ENCODE measurements at places on chromosomes 16 and 17.

DNA sequence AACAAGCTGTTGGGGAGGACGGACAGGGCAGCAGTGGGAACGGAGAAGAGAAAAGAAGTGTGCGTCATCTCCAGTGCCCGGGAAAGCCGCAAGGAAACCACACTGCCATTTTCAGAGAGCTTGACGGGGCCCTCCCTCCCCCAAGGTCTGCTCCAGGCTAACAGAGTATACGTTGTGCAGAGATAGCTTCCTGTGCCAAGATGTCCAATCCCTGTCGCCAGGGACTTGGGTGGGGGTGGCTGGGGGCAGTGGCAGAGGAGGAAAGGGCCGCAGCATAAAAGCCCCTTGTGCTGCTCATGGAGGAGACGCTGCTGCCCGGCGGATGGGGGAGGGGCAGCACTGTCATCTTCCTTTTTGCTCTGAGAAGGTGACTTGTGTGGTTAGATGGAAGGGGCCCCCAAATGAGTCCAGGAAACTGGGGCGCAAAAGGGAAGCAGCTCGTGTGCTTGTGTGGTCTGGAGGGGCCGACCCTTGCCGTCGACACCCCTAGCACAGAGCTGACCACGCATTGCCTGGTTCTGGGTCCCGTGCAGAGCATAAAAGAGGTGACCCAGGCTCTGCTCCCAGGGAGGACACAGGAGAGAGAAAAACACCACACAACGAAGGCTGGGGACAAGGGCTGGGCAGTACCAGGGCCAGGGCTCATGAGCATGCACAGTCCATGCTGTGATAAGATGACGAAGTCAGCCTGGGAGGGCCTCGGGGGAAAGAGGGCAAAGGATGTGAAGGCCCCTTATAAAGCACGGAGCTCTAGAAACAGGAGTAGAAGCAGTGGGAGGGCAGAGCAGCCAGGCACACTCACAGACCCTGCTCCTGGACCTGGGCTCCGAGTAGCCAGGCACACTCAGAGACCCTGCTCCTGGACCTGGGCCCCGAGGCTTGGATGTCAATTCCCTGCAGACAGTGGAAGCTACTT lies 372.7 kb downstream of the SLC39A11 start:
- peak; percentile 88 for DNase-seq

- no peak for DNase-seq
Observed at GRCh38 chr16:14286368-14287230, 215.5 kb downstream of the MRTFB start.

DNA sequence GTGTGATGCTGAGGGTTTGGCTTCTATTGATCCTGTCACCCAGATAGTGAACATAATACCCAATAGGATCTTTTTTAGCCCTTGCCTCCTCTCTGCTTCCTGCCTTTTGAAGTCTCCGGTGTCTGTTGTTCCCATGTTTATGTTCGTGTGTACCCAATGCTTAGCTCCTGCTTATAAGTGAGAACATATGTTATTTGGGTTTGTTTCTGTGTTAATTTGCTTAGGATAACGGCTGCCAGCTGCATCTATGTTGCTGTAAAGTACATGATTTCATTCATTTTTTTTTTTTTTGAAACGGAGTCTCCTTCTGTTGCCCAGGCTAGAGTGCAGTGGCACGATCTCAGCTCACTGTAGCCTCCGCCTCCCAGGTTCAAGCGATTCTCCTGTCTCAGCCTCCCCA lies 23.0 kb downstream of the DUS2 start:
- DNase-seq = no peak

GRCh38 chr16:53566552-53567245 lies 63.7 kb upstream of the AKTIP start:
- DNase-seq = no peak

GRCh38 chr16:8966817-8967131 lies 3.1 kb upstream of the USP7 start:
- no peak for DNase-seq

DNA sequence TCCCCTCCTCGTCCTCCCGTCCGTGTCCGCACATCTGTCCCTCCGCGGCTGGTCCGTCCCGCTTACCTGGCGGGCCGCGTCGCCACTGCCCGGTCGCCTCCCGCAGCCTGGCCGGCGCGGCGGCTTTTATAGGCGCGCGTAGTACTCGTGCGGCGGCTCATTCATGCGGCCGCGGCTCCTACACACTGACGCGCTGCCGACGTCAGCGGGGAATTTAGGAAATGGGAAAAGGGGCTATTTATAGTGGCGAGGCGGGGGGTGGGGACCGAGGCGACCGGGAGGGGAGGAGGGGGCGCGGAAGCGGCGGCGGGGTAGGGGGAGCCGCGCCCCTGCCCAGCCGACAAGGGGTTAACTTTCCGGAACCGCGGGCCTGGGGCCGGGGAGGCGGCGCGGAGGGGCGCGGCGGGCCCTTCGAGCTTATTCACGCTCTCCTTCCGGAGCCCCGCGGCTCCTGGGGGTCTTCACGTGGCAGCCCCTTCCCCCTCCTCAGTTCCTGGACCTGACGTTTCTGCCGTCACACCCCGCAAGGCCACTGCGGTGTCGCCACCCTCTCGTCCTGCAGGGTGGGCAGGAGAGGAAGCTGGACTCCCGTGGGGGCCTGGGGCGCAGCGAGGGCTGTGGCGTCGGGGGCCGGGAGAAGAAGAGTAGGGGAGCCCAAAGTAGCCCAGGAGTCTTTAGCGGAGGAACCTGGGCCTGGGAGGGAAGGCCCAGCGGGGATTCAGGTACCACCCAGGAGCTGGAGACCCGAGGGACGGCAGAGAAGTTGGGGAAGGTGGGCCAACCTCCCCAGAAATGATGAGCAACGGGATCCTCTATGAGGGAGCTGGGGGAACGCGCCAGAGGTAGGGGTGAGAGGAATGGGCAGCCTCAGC lies 3.6 kb upstream of the HIC1 start:
- no peak for DNase-seq

- DNase-seq = no peak
Observed at GRCh38 chr16:78057803-78058564, 35.6 kb downstream of the CLEC3A start.

DNA sequence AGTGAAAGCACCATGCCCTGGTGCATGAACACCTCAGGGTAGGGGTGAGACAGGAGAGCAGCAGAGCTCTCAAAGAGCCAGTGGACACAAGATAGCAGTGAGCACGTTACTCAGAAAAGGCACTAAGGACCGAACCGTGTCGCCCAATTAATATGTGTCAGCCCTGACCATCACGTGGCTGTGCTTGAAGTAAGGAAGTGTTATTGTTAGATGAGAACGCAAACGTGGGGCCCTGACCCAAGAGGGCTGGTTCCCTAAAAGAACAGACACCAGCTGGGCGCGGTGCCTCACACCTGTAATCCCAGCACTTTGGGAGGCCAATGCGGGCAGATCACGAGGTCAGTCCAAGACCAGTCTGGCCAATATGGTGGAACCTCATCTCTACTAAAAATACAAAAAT lies 16.3 kb downstream of the AXIN1 start:
- DNase-seq = no peak

GRCh38 chr17:44920565-44920940 lies 5.3 kb upstream of the GFAP start:
- DNase-seq = no peak

DNA sequence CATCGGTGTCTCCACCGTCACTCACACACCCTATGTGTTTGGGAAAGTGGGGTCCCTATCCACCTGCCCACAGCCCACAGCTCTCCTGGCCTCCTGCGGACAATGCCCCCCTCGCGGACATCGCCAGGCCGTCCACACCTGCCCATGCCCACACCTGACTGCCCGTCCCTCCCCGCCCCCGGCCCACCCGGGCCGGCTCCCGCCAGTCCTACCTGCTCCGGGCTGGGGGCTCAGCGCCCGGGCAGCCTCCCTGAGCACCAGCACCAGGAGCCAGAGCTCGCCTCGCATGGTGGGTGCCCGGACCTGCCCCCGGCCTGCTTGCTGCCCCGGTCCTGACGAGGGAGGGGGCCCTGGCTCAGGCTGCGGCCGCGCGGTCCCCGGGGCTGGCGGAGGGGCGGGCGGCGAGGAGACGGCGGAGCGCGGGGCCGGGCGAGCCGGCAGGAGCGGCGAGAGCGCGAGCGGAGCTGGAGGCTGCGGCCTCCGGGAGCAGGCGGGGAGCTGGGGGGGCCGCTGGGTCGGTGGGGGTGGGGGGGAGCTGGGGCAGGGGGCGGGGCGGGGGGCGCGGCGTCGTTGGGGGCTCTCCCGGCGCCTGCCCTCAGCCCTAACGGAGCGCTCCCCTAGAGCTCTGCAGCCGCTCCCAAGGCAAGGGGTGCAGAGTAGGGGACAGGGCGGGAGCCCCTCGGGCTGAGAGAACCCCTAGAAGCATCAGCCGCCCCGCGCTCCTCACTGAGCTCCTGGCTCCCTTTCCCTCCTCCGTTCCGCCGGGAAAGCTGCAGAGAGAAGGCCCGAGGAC lies at the start of gene PLXDC1:
TSS of gene PLXDC1 (minus strand) at position 488 of the 793 bp plus-strand sequence. CDS start at position 288, 200 bp downstream.
- DNase-seq = no peak

GRCh38 chr16:24046442-24046841 lies 209.7 kb upstream of the CACNG3 start:
- DNase-seq = no peak

- DNase-seq = no peak
Observed at GRCh38 chr16:84537491-84538151, 33.2 kb upstream of the MEAK7 start.

Measured in astrocyte of the cerebellum (primary cell).